GM13977 (cell line): ENCODE measurements at places on chromosomes 16 and 17.

GRCh38 chr16:83701494-83701893 is 106.3 kb upstream of the HSBP1 start:
- peak; percentile 27 for DNase-seq

- no peak for DNase-seq
Measured at GRCh38 chr17:36743130-36743529, 141.7 kb downstream of the MRM1 start.

- no peak for DNase-seq
Measured at GRCh38 chr17:68384471-68384870, 72.8 kb downstream of the WIPI1 start.

- DNase-seq, result no peak
Measured at GRCh38 chr16:27461483-27462171, 59.7 kb downstream of the IL21R start.

GRCh38 chr17:63138713-63139112 is 172.7 kb downstream of the TANC2 start:
- DNase-seq, result no peak
